Activated T-cell treated with anti-CD3 and anti-CD28 coated beads for 1 hour (primary cell): ENCODE measurements at places on chromosomes 1 and 21.

DNA sequence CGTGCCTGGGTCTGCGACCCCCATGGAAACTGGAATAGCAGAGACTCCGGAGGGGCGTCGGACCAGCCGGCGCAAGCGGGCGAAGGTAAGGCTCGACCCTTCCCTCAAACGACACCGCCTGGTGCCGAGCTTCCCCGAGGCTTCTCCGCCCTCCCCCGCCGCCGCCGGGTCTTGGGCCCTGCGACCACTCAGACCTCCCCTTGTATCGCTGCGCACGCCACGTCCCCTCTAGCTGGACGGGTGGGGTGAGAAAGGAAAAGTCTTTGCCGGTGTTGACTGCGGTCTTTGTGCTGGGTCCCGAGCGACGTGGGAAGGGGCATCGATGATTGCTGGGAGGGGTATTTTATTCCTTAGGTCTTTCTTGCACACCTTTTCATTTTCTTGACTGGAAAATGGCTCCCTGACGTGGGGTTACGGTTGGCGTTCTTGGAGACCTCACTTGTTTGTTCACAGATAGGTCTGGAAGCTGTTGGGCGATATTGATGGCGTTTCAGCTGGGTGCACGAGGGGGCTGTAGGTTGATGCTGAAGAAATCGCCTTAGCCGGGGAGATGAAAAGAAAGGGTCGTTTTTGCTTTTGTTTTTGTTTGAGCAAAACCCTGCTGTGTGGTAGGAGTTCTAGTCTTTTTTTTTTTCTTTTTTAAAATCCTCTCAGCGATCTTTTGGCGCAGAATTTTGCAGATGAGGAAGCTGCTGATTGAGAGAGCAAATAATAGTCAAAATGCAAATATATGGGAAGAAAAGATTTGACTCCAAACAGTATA lies 776 bp downstream of the KDM1A start:
- peak; percentile 4 for DNase-seq

DNA sequence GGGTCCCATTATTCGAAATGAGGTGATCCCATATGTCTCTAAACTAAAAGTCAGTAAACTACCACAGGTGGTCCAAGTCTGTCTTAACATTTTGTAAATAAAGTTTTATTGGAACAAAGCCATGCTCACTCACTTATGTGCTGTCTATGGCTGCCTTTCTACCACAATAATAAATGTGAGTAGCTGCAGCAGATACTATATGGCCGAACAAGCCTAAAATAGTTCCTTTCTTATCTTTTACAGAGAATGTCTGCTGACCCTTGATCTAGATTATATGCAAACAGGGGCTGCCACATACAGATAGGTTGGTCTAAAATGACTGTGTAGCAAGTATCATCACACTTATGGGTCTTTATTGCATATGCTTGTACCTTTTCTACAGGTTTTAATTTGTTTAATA lies 140.0 kb downstream of the VAV3 start:
- DNase-seq: no peak

GRCh38 chr1:212313616-212314015 lies 28.4 kb downstream of the PPP2R5A start:
- DNase-seq: no peak

DNA sequence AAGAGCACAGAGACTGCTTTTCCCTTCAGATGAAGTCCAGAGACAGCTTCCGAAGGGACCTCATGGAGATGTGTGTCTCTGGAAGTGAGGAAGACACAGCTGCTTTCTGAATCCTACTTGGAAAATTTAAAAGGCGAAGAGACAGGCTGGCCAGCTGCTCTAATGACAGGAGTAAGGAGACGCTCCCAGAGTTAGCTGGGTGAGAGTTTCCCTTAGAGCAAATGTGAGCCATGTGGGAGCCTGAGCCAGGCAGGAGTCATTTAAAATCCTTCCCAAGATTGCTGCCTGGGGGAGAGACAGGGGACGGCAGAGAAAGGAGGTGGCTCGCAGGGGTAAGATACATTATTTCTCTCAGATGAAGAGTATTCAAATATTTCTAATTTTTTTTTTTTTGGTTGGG lies 53.1 kb downstream of the ZNF326 start:
- no peak for DNase-seq

GRCh38 chr21:43767984-43768867 lies 7.9 kb downstream of the CSTB start:
- DNase-seq: no peak

DNA sequence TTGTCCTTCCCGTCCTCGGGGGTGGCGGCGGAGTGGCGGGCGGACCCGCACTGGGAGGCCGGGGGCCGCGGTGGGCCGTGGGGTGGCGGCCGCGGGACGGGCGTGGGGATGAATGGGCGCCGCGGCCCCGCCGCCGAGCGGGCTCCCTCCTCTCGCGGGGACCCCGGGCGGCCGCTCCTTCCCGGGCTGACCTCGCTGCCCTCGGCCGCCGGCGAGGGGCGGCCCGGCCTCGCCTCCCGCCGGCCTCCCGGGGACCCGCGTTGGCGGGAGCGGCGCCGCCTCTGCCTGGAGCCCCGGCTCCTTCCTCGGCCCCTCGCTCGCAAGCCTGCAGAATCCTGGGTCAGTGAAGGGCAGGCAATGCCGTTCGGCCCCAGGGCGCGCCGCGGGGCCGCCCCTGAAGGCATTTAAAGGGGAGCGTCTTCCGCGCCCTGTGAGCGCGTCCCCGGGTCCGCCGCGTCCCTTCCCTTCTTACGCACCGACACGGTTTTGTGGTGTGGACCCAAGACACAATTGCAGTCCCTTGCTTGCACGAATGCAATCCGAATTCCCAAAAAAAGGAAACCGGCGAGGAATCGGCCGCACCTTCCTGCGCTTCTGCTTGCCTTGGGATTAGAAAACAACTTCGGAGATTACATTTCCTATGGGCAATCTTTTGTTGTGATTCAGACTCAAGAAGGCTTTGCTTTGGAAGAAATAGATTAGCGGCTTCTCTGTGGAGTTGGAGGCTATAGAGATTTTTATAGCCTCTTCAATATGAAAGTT lies 776 bp downstream of the ITSN1 start:
- DNase-seq: no peak
